HAP-1 (cell line): ENCODE measurements at places on chromosomes 3 and 15.
A peak's percentile ranks its signal among the peaks of the same experiment; 100 is the strongest.

- DNase-seq = peak; percentile 82
Observed at GRCh38 chr15:67781907-67782690, 43.2 kb upstream of the SKOR1 start.

DNA sequence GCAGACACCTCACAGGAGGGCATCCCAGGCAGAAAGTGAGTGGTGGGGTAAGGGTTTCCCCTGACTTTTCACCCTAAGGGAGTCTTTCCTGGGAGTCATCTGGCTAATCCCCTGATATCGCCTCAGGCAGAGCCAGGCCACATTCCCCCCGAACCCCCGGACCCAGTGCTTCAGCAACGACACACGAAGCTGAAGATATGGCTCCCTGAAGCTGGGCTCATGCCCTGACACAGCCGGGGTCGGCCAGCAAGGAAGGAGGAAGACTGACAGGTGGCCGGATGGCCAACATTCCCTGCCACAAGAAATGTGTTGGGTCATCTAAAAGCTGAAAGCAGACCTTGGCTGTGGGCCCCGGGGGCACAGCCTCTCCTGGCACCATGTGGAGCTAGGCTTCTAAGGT, 14.4 kb downstream of the CHST13 start:
- DNase-seq = no peak

GRCh38 chr15:93247466-93248121, 158.6 kb upstream of the RGMA start:
- DNase-seq = no peak

- DNase-seq = peak; percentile 30
Observed at GRCh38 chr3:142844339-142844977, 44.4 kb downstream of the PCOLCE2 start.

DNA sequence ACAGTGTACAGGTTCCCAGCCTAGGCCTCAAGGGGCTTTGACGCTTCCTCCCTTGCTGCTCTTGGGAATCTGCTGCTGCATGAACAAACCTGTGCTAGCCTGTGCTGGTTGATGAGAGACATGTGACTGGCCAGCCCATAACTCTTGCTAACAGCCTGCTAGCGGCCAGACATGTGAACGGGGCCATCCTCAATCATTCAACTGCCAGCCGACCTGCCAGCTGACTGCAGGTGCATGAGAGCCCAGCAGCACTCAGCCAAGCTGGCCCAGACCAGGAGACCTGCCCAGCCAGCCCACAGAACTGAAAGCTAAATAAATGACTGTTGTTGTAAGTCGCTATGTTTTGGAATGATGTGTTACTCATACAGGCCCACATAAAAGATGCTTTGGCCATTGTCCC, 82.4 kb upstream of the DLG1 start:
- DNase-seq = no peak

- no peak for DNase-seq
Observed at GRCh38 chr15:90598031-90598577, 68.4 kb downstream of the CRTC3 start.

- DNase-seq = no peak
Observed at GRCh38 chr3:127261925-127262324, 25.9 kb downstream of the PRR20G start.

DNA sequence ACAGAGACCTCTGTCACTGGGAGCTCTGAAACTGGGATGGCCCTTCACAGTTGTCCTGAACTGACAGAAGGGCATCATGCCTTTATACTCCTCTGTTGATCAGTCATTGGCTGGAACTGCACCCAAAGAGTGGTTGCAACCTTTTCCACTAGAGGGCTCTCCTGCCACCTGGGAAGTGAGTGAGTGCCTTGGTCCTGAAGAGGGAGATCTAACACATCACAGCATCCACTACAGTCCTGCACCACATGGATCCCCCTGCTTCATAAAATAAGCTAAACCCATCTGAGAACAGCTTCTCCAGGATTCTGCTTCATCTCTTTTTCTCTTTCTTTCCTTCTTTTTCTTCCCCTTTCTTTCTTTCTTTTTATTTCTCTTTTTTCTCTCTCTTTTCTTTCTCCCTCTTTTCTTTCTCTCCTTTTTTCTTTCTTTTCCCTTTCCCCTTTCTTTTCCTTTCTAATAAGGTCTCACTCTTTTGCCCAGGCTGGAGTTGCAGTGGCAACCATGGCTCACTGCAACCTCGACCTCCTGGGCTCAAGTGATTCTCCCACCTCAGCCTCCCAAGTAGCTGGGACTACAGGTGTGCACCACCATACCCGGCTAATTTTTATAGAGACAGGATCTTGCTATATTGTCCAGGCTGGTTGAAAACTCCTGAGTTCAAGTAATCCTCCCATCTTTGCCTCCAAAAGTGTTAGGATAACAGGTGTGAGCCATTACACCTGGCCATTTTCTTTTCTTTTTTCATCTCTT, 42.8 kb upstream of the RAF1 start:
- peak; percentile 79 for DNase-seq

DNA sequence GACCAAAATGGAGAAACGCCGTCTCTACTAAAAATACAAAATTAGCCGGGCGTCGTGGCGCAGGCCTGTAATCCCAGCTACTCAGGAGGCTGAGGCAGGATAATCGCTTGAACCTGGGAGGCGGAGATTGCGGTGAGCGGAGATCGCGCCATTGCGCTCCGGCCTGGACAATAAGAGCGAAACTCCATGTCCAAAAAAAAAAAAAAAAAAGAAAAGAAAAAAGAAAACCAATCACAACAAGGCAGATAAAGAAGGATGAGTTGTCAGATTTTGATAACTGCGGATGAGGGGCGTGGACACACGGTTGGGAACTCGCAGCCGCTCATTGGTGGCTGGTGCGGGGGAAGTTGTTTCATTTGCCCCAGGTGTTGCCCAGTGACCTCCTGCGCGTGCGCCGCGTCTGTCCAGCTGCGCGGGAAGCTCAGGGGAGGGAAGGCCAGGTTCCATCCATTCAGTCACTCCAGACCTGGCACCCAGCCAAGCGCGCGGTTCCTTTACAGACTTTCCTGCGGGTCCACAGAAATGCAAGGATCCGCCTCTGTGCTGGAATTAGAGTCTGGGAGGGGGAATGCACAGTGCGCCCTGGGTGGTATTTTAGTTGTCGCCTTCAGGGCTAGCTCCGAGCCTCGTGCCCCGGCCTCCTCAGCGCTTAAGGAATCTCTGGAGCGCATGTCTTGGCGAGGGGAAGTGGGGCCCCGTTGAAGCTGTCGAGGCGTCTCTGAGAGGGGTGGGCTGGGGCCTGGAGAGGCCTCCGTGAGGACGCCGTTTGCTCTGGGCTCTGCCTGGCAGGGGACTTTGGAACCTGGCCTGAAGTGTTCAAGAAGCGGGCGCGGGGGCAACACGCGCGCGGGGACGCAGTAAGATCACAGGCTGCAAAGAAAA, 708 bp upstream of the GCHFR start:
- peak; percentile 80 for DNase-seq

- DNase-seq = no peak
Observed at GRCh38 chr15:39193611-39194010, 387.3 kb upstream of the THBS1 start.

DNA sequence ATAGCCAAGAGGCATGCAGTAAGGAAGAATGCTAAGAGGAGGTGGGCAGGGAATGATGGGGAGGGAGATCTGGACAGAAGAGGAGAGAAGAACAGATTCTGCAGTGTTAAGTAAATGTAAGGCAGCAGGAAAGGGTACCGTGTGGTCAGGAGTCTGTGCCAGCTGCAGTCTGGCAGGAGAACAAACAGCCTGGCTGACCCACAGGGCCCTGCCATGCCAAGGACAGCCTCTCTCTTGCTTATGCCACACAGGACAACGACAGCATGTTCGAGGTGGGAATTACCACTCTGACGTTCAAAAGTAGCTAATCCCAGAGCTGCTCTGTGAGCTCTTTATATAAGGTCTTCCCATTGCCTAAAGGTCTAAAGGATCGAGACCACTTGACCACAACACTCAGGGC, 31.3 kb downstream of the DAPK2 start:
- no peak for DNase-seq

DNA sequence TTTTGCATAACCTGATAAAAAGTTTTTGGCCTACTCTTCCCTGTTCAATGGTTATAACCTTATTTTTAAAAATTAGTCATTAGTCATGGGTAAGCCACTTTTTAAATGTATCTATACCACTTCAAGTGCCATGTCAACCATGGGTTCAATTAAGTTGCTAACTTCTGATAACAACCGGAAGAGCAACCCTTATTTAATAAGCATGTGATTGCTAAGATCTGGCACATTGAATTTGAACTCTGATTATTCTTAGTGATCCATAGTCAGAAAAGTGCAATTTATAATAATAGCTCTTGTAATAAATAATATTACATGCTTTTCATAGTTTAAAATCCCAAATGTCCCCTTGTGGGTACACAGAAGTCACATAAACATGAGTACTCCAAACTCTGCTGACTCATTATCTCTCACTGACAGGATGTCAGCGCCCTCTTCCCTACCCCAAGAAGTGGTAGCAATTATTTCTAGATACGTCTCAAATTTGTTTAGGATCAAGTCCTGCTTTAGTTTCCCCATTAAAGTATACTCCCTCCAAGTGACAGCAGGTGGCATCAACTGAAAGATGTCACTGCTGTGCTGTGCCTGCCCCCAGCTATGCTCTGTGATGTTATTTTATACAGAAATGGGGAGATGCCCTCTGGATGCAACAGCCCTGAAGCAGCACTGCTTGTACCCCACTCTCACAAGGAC, 18.6 kb downstream of the SAMD7 start:
- no peak for DNase-seq

DNA sequence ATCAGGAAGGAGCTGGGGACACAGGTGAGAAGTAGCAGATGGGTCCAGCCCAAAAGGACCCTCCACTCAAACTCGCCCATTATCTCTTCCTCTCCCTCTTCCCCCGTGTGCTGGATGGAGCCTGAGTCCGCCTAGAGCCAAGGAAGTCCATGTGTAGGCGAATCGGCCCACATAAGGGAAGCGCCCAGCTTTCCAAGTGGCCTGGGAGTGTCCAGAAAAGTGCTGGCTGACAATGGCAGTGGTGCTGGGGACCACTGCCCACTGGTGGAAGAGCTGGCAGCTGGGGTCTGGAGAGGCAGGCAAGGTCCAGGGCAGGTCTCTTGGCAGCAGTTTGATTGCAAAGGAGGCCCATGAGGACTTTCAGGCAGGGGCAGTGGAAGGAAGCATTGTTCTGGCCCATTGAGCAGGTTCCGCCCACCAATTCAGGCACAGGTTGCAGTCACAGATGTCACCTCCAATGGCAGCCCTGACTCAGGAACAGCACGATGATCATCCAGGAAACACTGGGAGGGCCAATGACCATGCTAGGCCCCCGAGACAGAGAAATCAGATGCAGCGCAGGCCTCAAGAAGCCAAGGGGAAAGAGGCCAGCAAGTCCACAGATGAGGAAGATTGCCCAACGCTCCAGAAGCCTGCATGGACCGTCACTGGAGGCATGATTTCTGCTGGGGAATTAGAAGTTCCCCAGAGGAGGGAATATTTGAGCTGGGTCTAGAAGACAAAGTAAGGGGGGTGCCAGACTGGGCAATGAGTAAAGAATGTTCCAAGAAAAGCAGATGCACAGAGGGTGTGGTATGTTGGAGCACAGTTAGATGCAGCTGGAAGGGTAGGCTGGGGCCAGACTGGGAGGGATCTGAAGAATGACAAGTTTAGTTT, 3.0 kb downstream of the MFGE8 start:
- DNase-seq = no peak

DNA sequence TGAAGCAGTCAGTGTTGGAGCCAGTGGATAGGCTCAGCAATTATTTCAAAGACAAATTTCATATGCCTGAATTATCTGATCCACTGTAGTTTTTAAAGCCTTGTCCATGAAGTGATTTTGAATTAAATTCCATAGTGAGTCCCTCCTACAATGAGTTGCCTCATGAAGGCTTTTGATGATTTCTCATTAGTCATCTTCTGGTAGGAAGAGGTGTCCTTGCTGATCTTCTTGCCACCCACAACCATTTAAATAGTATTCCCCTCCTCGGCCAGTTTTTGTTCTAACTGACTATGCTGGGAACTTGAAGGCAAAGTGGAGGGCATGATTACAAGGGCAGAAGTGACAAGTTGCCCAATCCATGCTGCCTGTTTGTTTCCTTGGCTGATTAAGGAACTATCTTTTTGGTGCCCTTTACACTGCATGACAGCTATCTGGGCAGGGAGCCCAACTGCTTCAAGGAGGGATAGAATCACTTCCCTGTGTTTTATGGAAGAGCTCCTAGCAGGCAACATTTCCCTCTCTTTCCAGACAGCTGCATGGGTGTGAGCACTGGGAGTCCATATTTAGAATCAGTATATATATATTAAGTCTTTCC, 617.5 kb downstream of the ZPLD1 start:
- DNase-seq = no peak

DNA sequence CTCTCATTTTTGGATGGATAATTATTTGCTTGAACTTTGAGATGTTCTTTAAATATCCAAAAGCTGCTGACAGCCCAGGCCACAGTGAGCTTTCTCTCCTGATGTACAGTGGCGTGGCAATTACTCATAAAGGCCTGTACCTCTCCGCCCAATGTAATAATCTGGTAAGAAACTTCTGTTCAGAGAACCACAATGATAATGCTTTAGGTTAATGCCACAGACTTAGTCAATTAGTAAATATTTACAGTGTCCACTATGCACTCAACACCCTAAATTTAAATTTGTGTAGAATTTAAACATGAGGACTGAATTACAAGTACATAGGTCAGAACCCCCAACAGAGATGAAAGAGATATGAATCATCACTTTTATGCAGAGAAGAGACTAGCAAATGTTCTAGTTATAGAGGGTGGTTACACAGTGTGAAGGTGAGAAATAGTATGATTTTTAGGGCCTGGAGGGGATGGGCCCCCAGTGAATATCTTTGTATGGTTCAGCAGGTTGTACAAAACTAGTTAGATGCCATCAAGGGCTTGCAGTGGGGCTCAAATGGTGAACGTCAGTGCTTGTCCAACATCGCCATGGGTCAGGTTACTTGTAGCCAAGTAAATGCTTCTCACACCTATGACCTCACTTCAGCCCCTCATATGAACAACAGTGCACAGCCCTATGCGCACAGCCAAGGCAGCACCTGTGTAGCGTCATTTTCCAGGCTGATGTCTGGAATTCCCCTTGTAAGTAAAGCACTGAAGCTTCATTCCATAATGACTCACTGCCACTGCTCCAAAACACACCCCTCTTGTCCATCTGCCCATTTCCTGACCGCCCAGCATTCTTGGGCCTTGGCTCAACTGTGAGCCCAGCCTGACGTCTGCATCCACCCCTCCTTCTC, 13.3 kb downstream of the ABHD2 start:
- DNase-seq = no peak
